ENCODE measurements at places on chromosomes 3 and 15.

DNA sequence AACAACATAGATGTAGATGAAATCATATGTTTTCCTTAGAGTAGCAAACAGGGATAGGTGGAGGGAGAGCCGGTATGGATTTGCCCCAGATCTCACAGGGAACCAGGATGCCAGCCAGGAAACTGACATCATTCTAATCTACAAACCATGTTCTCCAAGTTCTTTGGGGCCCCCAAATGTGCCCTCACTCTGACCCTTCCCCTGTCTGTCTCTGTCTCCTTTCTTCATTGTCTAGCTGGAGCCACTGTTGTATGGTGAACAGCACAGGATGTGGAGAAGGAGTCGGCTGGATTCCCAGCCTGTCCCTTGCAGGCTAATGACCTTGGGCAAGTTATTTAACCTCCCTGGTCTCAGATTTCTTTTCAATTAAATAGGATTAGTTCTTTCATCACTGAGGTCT, 962 bp downstream of the ATP13A5 start:
- no peak overlapping the region for H3K4me3 ChIP-seq
- H3K4me1 ChIP-seq, result no peaks in the 10 kb centered on the region
- H3K27me3 ChIP-seq, result peaks cover 19% of the 10 kb centered on the region
- no peak for DNase-seq
- no peaks in the 10 kb centered on the region for H3K36me3 ChIP-seq

- H3K4me3 ChIP-seq, result no peak overlapping the region
- no peak overlapping the region for H3K27ac ChIP-seq
- H3K27me3 ChIP-seq, result no peaks in the 10 kb centered on the region
- DNase-seq, result no peak
- H3K36me3 ChIP-seq, result no peaks in the 10 kb centered on the region
- H3K4me1 ChIP-seq, result no peaks in the 10 kb centered on the region
Observed at GRCh38 chr3:153539263-153539662, 377.2 kb downstream of the RAP2B start.

DNA sequence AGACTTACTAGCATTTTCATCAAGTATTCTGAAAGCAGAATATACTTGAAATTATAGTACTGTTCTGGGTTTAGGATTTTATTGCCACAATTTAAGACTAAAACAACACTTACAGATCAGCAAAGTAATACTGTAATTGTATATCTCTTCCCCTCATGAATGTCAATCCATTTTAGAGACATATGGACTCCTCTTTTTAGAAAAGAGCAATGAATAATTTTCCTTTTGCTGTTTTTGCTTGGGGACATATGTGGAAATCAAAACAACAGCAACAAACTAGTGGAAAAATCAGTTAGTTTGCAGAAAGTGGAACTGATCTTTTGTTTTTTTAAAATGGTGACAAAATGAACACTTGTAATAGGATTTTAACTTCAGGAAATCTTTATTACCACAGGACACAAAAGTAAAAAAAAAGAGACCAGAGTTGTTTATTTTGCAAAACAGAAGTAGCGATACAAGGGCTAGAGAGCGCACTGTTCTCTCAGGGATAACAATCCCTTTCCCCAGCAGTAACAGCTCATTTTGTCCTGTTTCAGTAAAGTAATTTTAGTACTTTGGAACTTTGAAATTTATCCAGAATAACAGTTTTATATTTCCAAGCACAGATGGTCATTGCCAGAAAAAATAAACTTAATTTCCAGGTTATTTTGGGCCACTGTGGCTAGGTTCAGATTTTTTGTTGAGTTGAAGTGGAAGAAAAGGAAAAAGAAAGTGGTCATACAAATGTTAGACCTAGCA, 17.1 kb downstream of the LEKR1 start:
- no peak for DNase-seq
- no peak overlapping the region for H3K4me3 ChIP-seq
- no peaks in the 10 kb centered on the region for H3K36me3 ChIP-seq
- no peaks in the 10 kb centered on the region for H3K4me1 ChIP-seq
- no peaks in the 10 kb centered on the region for H3K27me3 ChIP-seq

DNA sequence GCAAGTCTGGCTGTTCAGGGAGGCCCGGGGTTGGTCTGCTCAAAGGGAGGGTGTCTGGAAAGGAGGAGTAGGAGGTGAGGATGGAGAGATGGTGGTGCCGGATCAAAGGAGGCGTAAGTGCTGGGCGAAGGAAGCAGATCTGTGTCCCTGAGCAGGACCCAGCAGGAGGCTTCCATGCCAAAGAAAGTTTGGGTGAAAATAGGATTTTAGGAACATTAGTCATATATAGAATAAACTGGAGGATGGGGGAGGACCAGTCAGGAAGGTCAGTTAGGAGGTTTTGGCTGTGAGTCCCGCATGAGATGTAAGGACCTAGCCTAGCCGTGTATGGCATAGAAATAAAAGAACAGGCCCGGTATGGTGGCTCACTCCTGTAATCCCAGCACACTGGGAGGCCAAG, 28.6 kb upstream of the VPS8 start:
- H3K4me3 ChIP-seq, result no peak overlapping the region
- no peak overlapping the region for H3K27ac ChIP-seq
- peaks cover 22% of the 10 kb centered on the region for H3K4me1 ChIP-seq
- H3K27me3 ChIP-seq, result peaks cover 25% of the 10 kb centered on the region
- H3K36me3 ChIP-seq, result no peaks in the 10 kb centered on the region
- no peak for DNase-seq

DNA sequence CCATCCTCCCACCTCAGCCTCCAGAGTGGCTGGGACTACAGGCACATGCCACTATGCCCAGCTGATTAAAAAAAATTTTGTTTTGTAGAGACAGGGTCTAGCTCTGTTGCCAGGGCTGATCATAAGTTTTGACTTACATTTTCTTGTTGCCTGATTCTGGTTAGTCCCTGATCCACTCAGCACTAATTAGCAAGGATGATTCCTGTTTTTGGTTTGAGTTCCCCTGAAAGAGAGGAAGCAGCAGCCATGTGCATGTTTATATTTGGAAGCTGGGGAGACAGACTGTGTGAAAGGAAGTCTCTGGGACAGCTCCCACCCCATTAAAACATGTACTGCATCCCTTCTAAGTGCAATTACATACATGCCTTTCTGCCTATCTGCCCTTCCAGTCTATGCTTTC, 3.6 kb upstream of the NCK1 start:
- H3K36me3 ChIP-seq, result peaks cover 19% of the 10 kb centered on the region
- H3K27ac ChIP-seq, result no peak overlapping the region
- no peak for DNase-seq
- H3K4me1 ChIP-seq, result peaks cover 40% of the 10 kb centered on the region
- no peak overlapping the region for H3K4me3 ChIP-seq
- no peaks in the 10 kb centered on the region for H3K27me3 ChIP-seq

GRCh38 chr3:100891827-100892226, 101.4 kb downstream of the ABI3BP start:
- DNase-seq, result no peak
- no peak overlapping the region for H3K4me3 ChIP-seq
- H3K36me3 ChIP-seq, result no peaks in the 10 kb centered on the region
- peaks cover 5% of the 10 kb centered on the region for H3K4me1 ChIP-seq

GRCh38 chr15:63382966-63383710, 1.5 kb upstream of the CA12 start:
- peaks cover 46% of the 10 kb centered on the region for H3K4me1 ChIP-seq
- no peak for DNase-seq
- peaks cover 2% of the 10 kb centered on the region for H3K36me3 ChIP-seq

GRCh38 chr3:122318620-122319019, 6.4 kb upstream of the CSTA start:
- H3K4me3 ChIP-seq, result no peak overlapping the region
- H3K27me3 ChIP-seq, result peaks cover 17% of the 10 kb centered on the region
- no peak overlapping the region for H3K27ac ChIP-seq
- H3K36me3 ChIP-seq, result peaks cover 2% of the 10 kb centered on the region

Measured in activated T-cell treated with anti-CD3 and anti-CD28 coated beads, Interleukin-2, amount 50 U/mL, for 72 hours (primary cell).